ENCODE measurements at places on chromosomes 16 and 17.

- no peak for DNase-seq
Observed at GRCh38 chr17:46915596-46915995, 7.4 kb upstream of the GOSR2 start.

DNA sequence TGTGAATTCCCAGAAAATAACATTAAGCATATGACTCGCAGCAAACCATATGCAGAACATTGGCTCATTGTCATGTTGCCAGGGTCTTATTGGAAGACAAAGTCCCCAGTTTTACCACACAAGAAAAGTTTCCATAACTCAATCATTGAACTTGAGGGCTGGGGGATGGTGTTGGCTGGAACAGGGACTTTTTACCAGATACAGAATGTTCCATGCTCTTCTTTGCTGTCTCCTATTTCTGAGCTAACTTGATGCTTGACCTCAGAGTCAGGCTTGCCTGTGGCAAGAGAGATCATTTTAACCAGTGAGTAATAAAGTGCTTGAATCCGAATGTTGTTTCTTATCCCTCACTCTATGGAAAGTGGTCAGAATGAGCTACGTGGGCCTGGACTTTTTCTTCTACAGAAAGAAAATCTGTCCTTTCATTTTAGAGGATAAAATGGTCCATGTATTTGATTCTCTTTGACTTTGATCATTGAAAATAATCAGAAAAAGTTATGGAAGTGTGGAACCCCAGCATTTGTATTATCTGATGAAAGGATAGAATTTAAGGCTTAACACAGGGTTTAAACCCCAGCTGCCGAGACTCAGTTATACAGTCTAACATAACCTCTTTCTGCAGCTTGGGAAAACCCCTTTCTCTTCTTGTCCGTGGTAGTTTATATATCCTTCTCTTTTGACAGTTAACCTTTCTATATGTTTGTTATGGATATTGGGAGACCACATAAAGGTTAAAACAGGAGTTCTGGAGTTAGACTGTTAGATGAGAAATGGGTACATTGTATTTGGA is 67.0 kb downstream of the TUBD1 start:
- no peak for DNase-seq

DNA sequence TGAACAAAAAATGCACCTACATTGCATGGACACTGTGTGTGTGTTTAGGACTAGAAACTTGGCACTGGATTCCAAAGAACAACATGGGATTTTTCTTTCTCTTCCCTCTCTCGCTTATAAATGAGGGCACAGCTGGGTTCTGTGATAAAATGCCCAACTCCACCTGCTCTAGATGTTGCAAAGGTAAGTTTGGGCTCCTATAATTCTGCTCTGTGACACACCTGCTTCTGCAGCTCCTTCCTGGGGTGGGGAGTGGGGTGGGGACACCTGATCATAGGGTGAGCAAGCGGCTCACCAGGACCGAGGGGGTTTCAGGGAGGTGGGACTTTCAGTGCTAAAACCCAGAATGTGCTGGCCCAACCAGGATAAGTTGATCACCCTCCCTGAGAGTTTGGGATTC is 104.3 kb downstream of the AXIN2 start:
- DNase-seq: no peak

GRCh38 chr16:65227150-65227835 is 105.4 kb upstream of the CDH11 start:
- no peak for DNase-seq

GRCh38 chr17:47877368-47878034 is 18.5 kb upstream of the SP2 start:
- no peak for DNase-seq

DNA sequence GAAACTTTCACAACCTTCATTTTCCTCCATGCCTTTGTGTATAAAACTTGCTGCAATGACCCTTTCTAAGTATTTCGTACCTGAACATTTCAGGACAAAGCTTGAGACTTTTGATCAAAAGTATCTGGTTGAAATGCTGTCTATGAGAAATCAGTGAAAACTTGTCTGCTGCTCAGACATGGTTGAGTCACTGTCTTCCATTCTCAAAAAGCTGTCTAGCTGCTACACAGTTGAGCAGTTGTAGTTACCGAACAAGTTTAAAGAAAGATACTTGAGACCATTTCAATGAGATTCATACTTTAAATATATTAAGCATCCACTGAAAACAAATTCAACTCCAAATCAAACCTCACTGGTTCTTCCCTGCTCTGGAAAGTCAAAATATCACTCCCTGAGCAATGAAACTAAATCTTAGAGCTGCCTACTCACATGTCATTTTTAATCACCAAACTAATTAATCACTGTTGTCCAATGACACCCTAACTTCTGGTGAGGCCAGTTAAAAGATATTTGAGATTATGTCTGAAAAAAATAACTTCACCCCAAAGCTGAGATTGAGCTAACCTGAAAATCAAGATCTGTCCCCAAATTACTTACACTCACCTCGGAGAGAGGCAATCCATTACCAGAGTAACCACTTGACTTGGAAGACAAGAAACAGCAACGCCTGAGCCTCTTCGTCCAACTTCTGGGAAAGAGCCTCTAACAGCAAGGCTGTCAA is 488 bp downstream of the TMEM100 start:
- DNase-seq: no peak

DNA sequence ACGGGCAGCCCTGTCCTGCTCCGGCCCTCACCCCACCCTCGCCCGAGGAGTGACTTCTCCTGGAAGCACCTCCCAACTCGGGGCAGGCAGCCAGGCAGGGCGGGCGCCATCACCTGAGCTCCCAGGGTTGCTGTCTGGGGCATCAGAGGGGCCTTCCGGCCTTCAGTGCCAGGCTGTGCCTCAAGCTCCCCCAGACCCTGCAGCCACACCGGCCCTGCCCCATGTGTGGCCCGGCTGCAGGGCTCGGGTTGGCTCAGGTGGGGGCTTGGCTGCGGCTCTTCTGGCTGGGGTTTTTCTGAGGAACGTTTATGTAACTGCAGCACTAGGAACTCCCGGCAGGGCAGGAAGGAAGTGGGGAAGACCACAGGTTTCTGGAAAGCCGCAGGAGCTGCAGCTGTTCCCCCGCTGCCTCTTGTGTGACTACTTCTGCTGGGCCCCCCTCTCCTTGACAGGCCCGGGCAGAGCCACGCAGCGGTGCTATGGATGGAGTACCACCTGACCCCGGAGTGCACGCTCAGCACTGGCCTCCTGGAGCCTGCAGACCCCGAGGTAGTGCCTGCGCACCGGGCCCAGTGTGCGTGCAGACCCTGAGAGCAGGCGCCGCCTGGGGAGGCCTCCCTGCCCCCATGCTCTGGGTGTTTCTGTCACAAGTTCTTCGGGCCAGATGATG is 45.6 kb downstream of the PRMT7 start:
- no peak for DNase-seq

- no peak for DNase-seq
Observed at GRCh38 chr16:52976539-52977167, 76.0 kb downstream of the CHD9NB start.

GRCh38 chr16:87704754-87705353 is 60.9 kb downstream of the KLHDC4 start:
- no peak for DNase-seq

DNA sequence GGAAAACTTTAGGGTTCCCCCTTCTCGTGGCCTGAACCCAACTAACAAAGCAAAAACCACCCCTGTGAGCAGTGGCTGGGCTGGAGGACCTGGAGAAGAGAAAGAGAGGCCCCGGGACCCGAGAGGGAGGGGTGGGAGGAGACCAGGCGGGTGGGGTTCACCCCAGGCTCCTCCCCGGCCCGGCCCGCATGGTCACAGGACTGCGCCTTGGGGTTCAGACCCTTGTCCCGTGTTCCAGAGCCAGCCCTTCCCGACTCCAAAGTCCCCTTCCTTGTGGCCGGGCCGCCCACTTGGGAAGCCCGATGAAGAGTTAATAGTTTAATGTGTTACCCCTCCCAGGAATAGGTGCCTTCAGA is 852 bp downstream of the MARVELD3 start:
- DNase-seq: no peak

GRCh38 chr17:47870056-47870455 is 19.1 kb upstream of the SP6 start:
- no peak for DNase-seq

- no peak for DNase-seq
Observed at GRCh38 chr16:70695331-70696070, 9.6 kb upstream of the MTSS2 start.

GRCh38 chr16:75319513-75320411 is 68.3 kb upstream of the BCAR1 start:
- no peak for DNase-seq

- DNase-seq: no peak
Observed at GRCh38 chr16:69820926-69821541, 58.9 kb downstream of the WWP2 start.

DNA sequence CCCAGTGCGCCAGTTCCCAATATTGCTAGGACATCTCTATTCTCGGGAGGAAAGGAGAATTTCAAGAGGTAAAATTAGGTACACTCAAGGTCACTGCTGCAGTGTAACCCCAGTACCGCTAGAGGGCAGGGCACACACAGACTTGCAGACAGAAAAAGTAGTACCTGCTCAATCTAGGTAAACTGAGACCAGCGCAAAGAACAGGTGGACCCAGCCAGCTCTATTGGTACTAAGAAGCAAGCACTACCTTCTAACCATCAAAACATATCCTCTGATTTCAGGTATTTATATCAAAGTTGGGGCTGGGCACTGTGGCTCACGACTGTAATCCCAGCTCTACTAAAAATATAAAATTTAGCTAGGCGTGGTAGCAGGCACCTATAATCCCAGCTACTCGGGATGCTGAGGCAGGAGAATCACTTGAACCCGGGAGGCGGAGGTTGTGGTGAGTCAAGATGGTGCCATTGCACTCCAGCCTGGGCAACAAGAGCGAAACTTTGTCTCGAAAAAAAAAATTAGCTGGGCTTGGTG is 3.6 kb upstream of the WDR81 start:
- no peak for DNase-seq

Data from H54 (cell line).